ENCODE measurements at places on chromosomes 3 and 15.

GRCh38 chr15:77225088-77225487 is 154.2 kb upstream of the TSPAN3 start:
- DNase-seq: no peak

GRCh38 chr3:80052271-80052670 is 284.5 kb upstream of the ROBO1 start:
- no peak for DNase-seq

- no peak for DNase-seq
These were observed 47.6 kb downstream of the RHCG start for GRCh38 chr15:89448825-89449224.

- DNase-seq: no peak
These were observed 168.9 kb downstream of the CNTN3 start for GRCh38 chr3:74445541-74445940.

DNA sequence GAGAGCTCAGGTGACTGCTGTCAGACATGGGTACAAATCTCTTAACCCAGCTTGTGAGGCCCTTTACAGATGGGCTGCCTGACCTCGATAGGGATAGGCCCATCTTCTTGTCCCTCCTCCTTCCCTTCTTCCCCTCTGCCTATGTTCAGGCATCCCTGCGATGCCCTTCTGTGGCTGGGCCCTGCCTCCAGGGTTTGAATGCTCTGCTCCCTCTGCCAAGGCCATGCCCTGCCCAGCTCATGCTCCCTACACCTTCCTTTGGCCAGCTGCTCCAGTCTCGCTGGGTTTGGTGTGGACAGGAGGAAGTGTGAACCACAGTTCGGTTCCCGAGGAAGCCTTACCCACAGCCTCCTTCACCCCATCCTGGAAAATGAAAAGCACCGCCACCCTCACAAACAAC is 4.3 kb downstream of the FYCO1 start:
- no peak for DNase-seq

GRCh38 chr3:31357451-31357850 is 175.3 kb upstream of the STT3B start:
- DNase-seq: no peak

Data from DMS53 (cell line).